Fibroblast of lung (primary cell): ENCODE measurements at places on chromosomes 4 and X. TPM values are rescaled to one million over a fixed set of nuclear protein-coding genes. Genes with fewer than 3 reads are reported as not detected.

GPR50 gene
- total RNA-seq = not detected in 2 replicates

- H3K27me3 ChIP-seq = no peaks in the 10 kb centered on the region
- H3K27ac ChIP-seq = no peak overlapping the region
- DNase-seq = no peak
Observed at GRCh38 chr4:681736-682451, 7.1 kb downstream of the SLC49A3 start.

DNA sequence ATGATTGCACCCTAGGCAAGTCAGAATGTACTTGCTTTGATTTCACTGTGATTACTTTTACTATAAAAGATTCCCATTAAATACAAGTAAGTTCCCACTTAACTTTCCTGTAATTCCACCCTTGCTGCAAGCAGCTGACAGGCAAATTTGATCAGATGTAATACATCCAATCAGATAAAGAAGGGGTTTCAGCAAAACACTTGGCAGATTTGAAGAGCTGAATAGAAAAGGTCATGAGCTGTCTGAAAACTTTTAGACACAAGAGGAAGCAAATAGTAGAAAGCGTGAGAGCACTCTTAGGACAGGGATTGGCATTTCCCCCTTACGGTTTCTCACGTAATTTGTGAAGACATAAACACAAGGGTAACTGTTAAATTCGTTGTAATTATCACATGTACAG, 22.8 kb downstream of the HSD17B13 start:
- H3K36me3 ChIP-seq = no peaks in the 10 kb centered on the region
- no peak for DNase-seq
- no peak overlapping the region for H3K27ac ChIP-seq
- H3K4me1 ChIP-seq = no peaks in the 10 kb centered on the region
- no peak overlapping the region for H3K4me3 ChIP-seq
- no peaks in the 10 kb centered on the region for H3K27me3 ChIP-seq

- peaks cover 2% of the 10 kb centered on the region for H3K4me1 ChIP-seq
- no peaks in the 10 kb centered on the region for H3K36me3 ChIP-seq
- H3K27me3 ChIP-seq = no peaks in the 10 kb centered on the region
Observed at GRCh38 chr4:86670756-86671155, 76.6 kb downstream of the PTPN13 start.

- DNase-seq = peak; percentile 59
- no peak overlapping the region for H3K27ac ChIP-seq
- no peaks in the 10 kb centered on the region for H3K36me3 ChIP-seq
- H3K4me3 ChIP-seq = no peak overlapping the region
Observed at GRCh38 chr4:106273831-106274230, 42.2 kb downstream of the TBCK start.
